ENCODE measurements at places on chromosomes 2 and 18.

DNA sequence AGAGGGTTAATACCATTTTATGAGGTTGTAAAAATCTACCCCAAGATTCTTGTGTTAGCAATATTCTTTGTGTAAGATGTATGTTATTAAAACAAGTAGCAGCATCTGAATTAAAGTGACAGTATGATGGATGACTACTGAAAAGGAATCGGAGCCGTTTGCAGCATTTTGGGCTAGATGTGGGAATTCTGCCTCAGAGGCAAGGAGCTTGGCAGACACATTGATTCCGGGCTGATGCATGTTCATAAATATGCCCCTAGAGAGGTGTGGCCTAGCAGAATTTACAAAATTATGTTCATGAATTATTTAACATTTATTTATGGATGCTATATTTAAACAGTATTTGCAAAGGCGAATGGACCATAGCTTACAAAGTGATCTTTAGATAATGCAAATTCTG, 389.0 kb upstream of the ETAA1 start:
- no peak for DNase-seq

DNA sequence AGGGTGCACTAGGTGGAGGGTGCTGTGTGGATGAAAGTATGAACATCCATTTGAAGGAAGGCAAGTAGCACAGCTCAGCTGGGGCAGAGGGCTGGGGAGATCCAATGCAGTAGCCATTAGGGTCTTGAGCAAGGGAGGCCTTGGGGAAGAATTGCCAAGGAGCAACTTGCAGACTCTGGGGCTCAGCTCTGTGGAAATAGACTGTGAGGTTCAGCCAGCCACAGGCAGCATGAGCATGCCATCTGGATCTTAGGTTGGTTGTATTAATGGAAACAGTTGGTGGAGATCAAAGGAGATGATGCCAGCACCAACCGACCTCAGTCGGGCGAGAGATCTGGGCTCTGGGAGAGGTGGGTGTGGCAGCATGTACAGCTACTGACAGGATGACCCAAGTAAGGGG, 5.6 kb downstream of the ZAP70 start:
- DNase-seq, result no peak

GRCh38 chr18:713135-713490, 683 bp upstream of the ENOSF1 start:
- no peak for DNase-seq

DNA sequence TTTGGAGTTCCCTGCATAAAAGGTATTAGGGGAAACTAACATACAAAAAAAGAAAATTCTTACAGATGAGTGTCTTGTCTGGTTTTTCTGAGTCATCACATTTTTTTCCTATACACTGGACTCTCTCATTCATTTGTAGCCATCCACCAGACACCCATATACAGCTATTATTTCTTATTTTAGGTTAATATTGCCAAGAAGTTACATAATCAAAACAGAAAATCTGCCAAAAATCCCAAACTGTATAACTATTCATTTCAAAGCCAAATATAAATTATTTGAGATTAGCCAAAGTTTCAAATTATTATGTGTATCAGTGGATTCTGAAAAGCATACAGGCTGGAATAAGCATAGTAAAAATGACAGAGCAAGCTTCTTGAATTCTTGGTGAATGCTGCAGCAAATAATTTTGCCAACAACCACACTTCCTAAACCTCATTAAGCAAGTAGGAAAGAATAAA, 191.2 kb downstream of the NCKAP5 start:
- DNase-seq, result no peak

GRCh38 chr2:96832408-96832753, 11.4 kb downstream of the ANKRD23 start:
- DNase-seq, result no peak

GRCh38 chr2:146821836-146822316, 1023.0 kb upstream of the ACVR2A start:
- DNase-seq, result no peak

- DNase-seq, result no peak
Observed at GRCh38 chr2:217856871-217857270, 145.9 kb downstream of the TNS1 start.

DNA sequence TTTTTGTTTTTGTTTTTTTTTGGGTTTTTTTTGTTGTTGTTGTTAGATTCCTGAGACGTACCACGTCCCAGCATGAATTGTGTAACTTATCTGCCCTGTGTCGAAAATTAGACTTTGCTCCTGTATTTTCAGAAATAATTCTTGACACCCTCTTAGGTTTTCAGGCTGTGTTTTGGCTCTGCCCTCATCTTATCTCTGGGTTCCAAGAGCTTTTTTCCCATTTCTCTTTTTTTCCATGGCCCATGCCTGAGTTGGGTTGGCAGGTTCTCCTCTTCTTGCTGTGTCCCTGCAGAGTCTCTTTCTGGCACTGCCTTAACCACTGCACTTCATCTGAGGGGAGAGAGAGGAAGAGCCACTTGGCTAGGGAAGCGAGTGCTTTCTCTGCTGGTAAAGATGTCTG, 42.4 kb downstream of the CTIF start:
- DNase-seq, result no peak

DNA sequence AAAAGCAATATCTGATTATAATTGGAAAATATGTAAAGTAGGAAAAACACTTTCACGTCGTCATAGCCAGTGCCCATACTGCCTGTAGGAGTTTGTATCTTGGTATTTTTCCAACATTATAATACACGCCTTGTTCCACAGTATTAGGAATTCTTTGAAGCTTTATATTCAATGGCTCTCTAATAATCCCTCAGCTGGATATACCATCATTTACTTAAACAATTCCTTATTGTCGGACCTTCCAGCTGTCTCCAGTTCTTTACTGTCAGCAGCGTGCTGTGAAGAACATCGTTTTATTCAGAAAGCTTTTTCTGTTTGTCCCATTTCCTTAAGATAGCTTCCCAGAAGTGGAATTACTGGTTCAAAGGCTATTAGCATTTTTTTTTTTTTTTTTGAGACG, 31.7 kb downstream of the ATP6V1C2 start:
- DNase-seq, result no peak

DNA sequence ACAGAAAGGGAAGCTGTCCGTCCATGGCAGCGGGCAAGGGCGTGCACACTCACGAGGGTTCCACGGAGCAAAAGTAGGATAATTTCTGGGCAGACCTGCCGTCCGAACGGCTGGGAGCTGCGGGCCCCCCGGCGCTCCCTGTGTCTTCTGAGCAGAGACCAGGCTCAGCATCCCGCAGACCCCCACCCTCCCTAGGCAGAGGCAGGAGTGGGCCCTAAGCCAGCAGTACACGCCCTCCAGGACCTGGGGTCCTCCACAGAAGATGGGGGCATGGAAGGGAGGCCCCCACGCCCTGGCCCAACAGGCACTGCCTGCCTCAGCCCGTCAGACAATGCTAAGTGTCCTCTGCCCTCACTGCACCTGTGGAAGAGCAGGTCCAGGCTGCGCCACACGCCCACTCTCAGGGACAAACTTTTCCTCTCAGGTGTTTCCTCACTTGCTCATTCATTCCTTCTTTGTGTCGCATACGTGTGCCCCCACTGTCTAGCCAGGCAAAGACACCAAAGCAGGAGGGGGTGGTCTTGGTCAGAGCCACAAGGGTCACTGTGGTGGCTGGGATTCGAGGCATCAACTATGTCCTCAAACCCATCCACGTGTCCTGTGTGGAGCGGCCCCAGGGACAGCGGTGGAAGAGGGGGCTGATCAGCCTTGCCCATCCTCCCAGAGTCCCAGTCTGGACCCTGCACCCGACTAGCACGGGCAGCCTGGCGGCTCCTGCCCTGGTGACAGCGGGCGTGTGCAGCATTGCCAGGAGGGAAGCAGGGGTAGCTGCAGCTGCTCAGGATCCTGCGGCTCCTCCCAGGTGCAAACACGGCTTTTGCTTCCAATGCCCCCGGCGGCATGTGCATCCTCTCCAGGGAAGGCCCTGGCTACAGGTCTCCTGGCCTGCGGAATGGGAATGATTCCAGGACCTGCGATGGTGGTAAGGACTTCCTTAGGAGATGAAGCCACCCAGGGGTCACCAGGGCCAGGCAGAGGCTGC, 2.4 kb upstream of the GPC1 start:
- no peak for DNase-seq

GRCh38 chr2:184765112-184765895, 167.0 kb downstream of the ZNF804A start:
- DNase-seq, result peak; percentile 8

DNA sequence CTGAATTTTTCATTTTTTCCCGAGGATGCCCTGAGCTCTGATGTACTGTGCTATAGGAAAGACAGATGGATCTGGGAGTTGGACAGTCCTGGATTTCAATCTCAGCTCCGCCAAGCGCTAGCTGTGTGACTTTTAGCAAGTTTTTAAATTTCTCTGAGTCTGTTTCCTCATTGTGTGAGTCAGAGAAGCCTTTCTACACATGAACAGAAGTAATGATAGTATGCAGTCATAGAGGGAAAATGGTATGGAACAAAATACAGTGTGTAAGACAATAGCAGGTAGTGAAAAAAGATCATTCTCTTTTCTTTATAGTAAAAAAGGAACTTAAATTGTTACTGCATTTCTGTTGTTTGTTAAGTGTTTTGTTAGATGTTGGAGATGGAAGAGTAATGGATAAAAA, 52.4 kb upstream of the PPM1B start:
- no peak for DNase-seq

- DNase-seq, result no peak
Observed at GRCh38 chr2:232465061-232465460, 9.1 kb downstream of the ALPI start.

DNA sequence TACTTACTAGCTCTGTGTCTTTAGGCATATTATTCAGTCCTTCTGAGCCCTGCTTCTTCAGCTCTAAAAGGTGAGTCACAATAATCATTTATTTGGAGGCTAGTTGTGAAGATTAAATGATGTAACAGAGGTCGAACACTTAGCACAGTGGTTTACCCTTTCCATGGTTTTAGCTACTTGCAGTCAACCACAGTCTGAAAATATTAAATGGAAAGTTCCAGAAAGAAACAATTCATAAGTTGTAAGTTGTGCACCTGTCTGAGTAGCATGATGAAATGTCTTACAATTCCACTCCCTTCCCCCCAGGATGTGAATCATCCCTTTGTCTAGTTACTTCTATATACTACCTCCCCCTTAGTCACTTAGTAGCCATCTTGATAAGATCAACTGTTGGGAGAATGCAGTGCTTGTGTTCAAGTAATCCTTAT, 217.6 kb upstream of the THUMPD2 start:
- DNase-seq, result no peak

- DNase-seq, result no peak
Observed at GRCh38 chr2:86019121-86019520, 86.6 kb downstream of the POLR1A start.

- DNase-seq, result no peak
Observed at GRCh38 chr2:6417050-6417449, 448.7 kb downstream of the CMPK2 start.

- no peak for DNase-seq
Observed at GRCh38 chr2:63438181-63438580, 150.1 kb downstream of the WDPCP start.

GRCh38 chr2:55887901-55888624, 35.5 kb downstream of the EFEMP1 start:
- DNase-seq, result no peak

DNA sequence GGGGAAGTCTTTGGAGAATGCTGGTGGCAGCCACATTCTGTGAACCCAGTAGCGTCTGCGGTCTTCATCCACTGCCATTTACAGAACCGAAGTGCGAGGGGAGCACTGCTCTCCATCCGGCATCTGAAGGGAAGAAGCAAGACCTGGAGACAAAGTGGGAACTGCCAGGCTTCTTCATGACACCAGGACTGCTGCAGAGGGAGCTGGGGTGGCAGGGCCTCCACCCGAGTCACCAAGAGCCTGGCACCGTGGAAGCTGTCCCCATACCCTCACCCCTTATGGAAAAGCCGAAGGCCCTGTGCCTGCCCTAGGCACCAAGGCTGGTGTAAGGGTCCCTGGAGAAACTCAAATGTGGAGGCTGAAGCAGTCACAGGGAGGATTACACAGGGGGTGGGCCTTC, 79.8 kb downstream of the CIB4 start:
- no peak for DNase-seq

DNA sequence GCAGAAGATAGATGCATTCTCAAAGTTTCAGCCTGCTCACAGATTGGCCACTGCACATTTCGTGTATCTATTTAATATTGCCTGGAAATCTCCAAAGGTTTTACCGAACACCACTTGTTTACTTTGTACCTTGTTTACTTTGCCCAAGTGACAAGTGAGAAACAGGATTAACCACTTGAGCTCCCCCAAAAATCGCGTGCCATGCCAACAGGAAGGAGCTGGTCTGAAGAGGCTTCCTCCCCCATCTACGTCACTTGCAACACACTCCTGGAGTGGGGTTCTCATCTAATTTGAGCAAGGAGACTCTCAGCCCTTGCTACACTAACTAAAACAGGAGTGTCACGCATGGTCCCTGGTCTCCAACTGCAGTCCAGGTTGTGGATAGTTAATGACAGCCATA, 212.5 kb upstream of the TMEM200C start:
- DNase-seq, result no peak

DNA sequence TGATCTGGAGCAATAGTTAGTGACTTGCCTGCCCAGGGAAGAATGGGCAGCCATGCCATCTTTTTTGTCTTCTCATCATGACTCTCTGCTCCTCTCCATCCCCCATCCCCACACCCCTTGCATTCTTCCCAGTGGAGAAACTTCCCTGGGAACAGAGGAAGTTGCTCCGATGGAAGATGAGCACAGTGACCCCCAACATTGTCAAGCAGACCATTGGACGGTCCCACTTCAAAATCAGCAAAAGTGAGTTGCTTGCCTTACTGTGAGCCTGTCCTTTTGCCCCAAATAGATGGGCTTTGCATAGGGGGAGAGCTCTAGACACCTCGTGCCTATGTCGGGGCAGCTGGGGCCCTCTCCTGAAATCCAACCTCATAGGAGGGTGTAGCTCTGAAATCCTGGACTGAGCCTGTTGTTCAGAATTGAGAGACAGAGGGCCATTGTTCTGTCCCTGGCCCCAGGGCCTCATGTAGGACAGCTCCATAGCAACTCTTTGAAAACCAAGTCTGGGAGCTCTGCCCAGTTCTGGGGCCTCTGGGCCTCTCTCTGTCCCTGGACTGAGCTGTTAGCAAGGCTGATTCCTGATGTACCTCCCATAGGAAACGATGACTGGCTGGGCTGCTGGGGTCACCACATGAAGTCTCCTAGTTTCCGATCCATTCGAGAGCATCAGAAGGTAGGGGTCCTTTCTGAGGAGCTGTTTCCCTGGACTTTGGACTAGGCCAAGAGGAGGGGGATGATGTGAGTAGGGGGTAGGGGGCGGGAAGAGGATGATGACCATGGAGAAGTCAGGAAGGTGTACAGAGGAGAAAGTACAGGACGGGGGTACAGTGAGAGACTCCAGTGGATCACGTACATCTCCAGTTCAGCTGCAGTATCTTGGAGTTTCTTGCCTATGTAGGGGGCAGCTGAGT, 35.2 kb downstream of the TTLL4 start:
- DNase-seq, result no peak

- no peak for DNase-seq
Observed at GRCh38 chr2:191892391-191892790, 45.5 kb upstream of the CAVIN2 start.

- DNase-seq, result no peak
Observed at GRCh38 chr2:1681323-1682180, 62.8 kb downstream of the PXDN start.
